Bronchial epithelial cell (primary cell): ENCODE measurements at places on chromosomes 5 and 9.
A peak's percentile ranks its signal among the peaks of the same experiment; 100 is the strongest.

DNA sequence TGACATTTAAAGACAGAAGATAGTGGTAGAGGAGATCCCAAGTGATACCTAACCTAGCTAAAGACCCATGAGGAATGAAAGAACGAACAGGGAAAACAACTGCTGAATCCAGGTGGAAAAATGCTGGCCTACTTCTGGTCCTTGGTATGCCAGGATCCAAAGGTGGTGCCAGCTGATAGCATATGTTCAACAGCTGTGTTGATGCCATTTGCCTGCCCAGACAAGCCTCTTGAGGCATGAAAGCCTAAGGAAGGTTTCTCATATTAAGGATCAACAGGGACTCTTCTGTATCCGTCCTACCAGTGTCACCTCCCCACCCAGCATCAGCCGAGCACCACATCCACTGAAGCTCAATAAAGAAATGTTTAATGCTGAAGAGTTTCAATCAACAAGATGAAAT lies 225.7 kb upstream of the DMRT1 start:
- peak; percentile 79 for DNase-seq

GRCh38 chr5:43588842-43589241 lies 14.1 kb upstream of the NNT start:
- DNase-seq, result no peak

- no peak for DNase-seq
Observed at GRCh38 chr5:8329773-8330172, 460.8 kb downstream of the MTRR start.

DNA sequence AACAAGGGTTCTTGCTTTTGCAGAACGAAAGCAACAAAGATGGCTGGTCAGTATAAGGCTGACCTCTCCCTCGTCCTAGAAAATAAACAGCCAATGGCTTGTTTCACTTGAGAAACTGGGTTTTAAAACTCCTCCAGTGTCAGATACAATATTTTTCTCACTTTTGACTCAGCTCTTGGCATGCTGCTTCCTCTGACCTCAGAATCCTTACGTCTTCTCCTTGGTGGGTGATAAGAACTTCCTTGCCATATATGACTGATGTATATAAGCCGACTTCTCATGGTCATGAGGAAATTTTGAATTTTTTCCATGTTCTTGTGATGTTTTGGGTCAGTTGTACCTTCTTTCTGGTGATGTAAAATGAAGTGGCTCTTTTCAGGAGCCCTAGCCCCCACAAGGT lies 3.8 kb downstream of the ZNF618 start:
- no peak for DNase-seq

DNA sequence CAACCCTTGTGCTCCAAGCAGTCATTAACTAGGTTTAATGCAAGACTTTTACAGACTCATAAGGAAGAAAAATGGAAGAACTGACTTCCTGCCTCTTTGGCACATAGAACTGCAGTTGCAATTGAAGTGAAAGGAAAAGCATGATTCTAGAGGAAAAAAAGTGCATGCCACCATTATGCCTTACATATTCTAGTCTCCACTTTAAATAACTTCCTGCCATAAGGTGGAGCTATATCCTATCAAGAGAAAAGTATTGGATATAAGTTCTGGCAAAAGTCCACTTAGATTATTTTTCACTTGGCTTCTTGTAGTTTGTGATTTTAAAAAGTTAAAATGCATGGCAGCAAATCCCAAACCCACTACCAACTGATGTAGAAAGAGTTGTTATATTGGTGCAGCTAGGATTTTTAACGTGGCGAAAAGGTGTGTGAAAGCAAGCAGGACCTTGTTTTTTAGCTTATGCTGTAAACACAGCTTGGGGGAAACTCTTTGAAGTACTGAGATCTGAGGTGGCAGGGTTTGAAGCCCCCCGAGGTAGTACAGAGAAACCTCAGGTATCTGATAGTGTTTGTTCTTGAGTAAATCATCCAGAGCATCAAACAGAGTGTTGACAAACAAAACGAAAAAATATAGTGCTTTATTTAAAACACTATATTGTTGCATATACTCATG lies 117.9 kb downstream of the ANXA1 start:
- peak; percentile 60 for DNase-seq

DNA sequence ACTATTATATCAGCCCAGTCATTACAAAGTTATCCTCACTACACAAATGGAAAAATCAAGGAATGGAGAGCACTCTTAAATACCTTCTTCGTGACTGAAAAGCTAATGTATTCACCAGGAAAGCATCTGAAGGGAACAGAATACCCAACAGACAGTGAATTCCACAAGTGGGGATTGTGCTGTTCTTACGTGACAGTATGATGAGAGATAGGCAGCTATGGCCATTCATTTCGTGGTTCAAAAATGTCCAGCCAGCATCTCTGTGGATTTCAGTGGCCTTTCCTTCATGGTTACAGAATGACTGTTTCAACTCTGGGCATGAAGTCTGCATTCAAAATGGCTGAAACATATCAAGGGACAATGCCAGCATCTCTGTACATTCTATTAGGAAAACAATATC lies 323.8 kb downstream of the PRELID2 start:
- no peak for DNase-seq

GRCh38 chr5:132214491-132214890 lies 13.2 kb downstream of the P4HA2 start:
- no peak for DNase-seq

DNA sequence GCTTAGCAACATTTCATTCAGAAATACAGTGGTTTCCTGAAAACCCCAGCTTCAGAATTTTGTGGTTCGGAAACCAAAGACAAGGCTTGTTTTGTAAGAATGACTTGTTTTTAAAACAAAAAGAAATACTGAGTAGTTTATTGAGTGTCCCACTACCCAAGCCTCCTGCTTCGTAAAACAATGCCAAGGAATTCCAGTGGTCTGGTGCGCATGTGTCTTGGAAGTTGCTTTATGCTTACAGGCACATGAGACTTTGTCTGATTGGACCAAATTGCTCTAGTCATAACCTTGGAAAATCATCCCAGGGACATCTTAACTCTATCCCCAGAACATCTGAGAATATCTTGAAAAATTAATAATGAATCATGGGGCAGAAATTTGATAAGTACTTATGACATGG lies 77.1 kb upstream of the FST start:
- no peak for DNase-seq

GRCh38 chr5:144125163-144125726 lies 45.2 kb downstream of the YIPF5 start:
- DNase-seq, result peak; percentile 32

DNA sequence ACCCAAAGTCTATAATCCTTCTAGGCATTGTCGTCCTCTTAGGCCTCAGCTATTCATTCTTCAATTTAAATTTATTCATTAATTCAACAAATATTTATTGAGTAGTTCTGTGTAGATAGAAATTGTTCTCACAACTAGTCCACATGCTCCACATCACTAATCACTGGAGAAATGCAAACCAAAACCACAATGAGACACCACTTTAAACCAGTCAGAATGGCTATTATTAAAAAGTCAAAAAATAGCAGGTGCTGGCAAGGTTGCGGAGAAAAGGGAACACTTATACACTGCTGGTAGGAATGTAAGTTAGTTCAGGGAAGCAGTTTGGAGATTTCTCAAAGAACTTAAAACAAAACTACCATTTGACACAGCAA lies 51.1 kb upstream of the TNFSF15 start:
- DNase-seq, result no peak

DNA sequence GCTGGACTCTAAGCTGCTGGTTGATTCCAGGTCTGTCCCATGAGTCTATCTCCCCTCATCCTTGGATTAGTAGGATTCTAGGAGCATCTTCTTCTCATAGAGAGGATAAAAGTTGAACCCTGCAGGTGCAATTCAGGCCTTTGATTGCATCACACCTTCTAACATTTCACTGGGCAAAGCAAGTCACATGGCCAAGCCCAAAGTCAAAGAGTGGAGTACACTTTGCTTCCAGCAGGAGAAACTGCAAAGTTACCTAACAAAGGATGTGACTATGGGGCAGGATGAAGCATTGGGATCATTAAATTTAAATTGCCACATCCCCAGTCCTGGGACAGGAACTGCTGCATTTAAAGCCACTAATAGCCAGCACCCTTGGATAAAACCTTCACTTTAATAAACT lies 51.0 kb upstream of the EGFLAM start:
- peak; percentile 12 for DNase-seq
